Non-pigmented ciliary epithelial cell (primary cell): ENCODE measurements at places on chromosomes 5 and 9.

DNA sequence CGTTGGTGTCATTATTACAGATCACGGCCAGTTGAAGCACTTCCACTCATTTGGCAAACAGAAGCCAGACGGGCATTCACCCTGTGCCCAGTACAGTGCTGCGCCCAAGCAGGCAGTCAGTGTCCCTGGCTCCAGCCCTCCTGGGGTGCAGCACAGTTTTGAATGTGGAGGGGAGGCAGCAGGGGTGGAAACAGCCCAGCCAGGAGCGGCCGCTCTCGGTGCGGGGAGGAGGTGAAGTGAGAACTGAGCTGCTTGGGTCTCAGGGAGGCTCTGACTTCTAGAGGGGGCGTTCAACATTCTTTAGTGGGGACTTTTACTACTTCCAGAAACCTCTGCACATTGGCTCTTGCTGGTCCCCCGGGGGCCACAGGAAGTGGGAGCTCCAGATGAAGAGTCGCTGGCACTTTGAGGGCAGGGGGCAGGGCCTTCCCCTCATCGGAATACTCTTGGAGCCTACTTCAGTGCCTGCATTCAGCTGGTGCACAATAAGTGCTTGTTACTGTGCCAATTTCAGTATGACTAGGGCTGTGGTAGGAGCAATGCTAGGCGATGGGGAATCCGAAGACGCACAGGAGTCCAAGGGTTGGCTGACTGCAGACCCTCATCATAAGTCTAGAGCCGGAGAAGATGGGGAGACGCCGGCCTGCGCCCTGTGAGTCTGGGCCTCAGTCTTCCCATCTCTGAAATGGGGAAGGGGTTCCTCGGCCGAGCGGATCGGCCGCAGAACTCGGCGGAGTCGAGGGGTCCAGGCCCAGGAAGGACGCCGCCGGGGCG, 492 bp upstream of the NEK6 start:
- no peak for DNase-seq

DNA sequence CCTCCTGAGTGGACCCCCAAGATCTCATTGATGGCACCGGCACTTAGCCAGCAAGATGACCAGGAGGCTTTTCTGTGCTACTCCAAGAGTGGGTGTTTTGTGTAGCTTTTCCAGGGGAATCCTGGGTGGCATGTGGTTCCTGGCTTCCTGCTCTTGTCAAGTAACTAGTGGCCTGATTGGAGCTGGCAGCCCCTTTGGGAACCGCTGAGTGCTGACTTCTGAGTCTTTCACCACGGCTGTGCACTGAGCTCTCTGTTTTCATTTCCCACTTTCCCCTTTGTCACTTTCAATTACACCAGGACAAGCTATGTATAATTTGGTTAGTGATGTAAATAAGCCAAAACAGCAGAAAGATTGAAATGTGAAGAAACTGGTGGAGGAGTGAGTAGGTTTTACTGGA, 255.4 kb downstream of the GOLPH3 start:
- no peak for DNase-seq

- no peak for DNase-seq
Observed at GRCh38 chr9:82127465-82127864, 138.9 kb downstream of the SPATA31D1 start.

GRCh38 chr9:120875954-120876841, 790 bp downstream of the PHF19 start:
- DNase-seq = peak; percentile 32

DNA sequence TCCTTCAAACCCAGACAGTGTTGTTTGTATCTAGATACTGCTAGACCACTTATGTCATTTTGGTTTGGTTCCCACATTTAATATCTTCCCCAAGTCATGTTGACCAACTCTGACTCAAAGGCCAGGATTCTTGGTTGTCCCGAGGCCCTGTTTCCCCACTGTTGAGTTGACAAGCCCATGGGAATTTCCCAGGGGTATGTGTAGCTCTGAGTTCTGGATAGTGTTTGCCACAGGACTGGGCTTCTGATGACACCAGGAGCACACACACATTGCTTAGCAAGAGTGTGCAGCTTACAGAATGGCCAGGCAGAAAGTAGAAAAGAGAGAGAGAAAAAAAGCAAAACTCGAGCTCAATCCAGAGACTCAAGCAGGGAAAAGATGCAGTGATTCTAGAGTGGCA, 214.4 kb downstream of the NXNL2 start:
- DNase-seq = no peak

GRCh38 chr9:17757816-17758215, 178.9 kb downstream of the SH3GL2 start:
- no peak for DNase-seq

DNA sequence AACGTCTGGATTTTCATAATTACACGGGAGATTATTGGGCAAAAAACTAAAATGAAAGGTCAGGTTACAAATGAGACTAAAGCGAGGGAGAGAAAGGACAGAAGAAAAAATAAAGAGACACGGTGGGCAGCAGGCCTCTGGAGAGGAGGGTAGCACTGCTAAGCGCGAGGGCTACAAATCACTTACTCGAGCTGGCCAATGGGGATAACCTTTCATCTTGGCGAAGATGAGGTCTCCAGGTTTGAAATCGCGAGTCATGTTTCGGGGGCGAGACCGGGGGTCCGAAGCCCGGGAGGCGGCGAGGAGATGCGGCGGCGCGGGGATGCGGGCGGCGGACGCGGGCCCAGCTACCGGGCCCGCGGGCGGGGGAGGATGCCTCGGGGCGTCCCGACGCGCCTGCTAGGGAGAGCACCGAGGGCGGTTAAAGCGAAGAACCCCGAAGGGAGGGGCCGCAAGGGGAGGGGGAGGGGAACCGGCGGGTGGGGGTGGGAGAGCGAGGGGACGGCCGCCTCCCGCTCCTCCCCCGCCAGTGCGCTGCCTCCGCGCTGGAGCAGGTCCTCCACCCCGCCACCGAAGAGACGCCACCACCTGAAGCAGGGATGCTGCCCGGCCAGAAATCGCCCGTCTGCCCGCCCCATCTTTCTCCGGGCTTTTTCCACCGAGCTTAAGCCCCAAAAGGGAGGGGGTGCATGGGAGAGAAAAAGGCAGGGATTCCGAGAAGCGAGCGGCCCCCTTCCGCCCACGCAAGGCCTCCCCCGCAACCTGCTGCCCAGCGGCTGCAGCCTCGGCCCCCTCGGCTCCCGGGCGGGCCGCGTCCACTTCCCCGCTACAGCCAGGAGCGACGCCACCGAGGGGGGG, 610 bp downstream of the PSIP1 start:
- no peak for DNase-seq
